ENCODE measurements at places on chromosomes 2 and 18.

DNA sequence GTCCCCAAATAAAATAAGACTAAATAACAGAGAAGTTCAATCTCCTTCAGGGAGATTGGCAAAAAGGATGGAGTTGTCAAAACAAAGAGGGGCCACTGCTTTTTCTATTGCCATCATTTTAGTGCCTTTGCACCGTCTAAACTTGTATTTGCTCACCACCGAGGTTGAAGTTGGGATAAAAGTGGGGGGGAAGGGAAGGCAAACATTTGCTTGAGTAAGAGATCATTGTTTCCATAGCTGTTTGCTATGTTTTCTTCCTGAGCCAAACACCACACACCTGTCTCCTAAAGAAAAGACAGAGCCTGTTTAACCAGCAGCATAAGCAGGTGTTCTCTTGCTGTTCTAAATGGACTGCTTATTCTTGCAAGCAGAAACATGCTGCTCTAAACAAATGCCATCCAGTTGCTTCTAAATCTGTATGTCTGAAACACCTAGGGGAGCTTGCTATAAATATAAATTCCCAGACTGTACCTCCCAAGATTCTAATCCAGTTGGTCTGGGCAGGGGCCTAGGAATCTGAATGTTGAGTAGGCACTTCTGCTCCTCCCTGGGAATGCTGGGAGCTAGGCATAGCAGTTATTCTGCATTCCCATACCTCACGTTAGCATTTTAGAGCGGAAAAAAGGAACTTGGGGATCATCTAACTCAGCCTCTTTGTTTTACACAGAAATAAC lies 179.4 kb upstream of the ARL4C start:
- no peak for DNase-seq

DNA sequence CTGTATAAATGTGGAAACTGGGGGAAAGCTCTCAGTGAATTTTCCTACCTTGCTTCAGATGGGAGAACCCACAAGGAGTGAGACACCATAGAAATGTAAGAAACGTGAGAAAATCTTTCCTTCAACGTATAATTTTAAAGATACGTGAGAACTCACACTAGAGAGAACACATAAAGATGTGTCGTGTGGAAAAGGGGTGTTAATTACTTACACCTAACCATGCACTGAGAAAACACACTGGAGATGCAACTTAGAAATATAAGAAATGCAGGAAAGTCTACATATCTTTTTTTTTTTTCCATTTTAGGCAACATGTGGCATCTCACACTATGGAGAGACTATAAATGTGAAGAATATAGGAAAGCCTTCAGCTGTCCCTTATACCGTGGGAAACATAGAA lies 352.9 kb upstream of the NETO1 start:
- DNase-seq = no peak

DNA sequence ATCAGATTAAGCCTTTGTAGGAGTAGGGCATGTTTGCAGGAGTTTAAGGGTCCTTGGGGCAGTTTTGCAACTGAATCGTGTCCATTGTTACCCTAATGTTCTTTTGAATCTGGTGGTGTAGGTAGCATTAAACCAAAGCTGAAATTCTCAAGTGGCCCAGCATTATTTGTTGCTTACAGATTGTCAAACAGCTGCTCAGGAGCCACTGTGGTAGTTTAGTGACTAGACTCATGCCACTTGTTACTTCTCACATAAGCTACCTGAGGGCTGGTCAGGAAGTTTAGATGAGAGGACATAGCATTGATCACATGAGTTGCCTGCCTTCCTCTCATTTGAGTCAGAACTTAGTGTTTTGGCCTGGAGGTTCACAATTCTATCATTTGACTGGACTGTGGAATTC lies 157.6 kb downstream of the HAUS1 start:
- DNase-seq = no peak

- DNase-seq = no peak
Observed at GRCh38 chr2:193843675-193844074, 1648.9 kb upstream of the TMEFF2 start.

GRCh38 chr18:45571195-45571594 lies 44.1 kb upstream of the SLC14A2 start:
- DNase-seq = no peak

- DNase-seq = no peak
Observed at GRCh38 chr2:169343202-169343601, 19.1 kb downstream of the LRP2 start.

DNA sequence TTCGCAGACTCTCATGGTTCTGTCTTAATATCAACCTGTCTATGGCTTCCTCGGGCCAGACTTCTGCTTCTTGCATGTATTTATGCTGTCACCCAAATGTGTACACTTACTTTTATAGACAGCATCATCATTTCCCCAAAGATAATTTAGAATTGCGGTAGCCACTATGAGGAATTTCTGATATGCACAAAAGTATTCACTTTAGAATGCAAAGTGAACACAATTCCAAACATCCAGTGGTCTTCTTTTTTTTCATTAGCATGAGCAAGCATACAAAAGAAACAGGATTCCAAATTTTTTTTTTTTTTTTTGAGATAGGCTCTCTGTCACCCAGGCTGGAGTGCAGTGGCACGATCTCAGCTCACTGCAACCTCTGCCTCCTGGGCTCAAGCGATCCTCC lies 21.0 kb upstream of the MCFD2 start:
- no peak for DNase-seq

GRCh38 chr2:30753630-30754029 lies 53.6 kb downstream of the CAPN13 start:
- DNase-seq = no peak

- DNase-seq = no peak
Observed at GRCh38 chr2:194079989-194080388, 1577.0 kb upstream of the SLC39A10 start.

Data from CD8-positive, alpha-beta T cell (primary cell).